ENCODE measurements at places on chromosomes 4 and X.

DNA sequence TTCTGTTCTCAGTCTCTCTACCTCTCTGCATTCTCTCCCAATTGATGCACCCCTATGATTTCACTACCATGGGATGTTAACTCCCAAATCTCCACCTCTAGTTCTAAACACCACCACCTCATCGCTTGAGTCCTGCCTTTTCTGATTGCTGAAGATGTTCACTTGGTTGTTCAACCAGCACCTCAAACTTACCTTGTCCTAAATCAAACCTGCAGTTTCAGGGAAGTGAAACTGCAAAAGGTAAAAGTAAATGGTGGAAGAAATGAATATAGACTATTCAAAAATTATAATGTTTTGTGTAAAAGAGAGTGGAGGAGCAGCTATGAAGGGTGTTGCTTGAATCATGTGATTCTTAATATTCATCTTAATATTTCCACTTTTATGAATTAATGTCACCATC, 91.0 kb downstream of the PDE5A start:
- no peak for DNase-seq

DNA sequence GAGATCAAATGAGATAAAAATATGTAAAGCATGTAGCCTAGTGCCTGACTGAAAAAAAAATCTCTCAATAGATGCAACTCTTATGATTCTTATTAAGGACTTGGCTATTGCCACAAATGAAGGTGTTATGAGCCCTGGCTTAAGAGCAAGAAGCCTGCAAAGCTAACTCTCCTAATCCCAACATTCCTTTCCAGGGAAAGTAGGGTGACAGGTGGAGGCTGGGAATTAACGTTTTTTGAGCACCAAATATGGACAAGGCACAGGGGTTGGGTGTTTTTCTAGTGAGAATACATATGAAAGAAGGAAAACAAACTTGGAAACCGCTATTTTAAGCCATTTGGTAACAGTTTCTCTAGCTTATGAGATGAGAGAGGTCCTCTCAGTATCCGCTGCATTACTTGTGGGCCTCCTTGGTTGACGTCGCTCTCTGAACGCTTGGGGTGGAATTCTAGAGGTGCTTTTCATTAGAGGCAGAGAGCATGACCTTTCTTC, 2.4 kb downstream of the RHOH start:
- DNase-seq: no peak

DNA sequence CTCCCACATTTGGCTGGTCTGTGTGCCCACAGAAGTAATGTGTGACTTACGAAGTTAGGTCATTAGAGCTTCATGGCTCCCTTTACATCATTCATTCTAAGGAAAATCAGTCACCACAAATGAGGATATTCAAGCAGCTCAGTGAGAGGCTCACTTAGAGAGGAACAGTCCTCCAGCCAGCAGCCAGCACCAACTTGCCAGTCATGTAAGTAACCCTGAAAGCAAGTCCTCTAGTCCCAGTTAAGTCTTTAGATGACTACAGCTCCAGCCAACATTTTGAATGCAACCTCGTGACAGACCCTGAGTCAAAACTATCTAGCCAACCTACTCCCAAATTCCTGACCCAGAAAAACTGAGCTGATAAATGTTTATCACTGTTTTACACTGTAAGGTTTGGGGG, 71.3 kb downstream of the LRBA start:
- no peak for DNase-seq

DNA sequence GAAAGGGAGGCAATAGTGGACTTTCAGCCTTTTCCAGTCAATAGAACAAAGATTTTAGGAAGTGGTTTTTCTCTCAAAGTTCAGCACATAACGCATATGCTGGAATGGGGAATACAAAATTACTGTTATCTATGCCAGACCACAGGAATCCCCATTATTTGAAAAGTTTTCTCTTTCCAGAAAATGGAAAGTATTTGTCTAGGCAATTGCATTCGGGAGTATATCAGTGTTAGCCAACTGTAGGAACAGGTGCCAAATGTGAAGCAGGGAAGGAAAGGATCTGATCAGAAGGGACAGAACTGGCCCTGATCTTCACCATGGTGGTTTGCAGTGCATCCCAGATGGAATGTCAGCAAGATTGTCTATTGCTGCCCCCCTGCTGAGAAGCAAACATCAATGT, 213.6 kb downstream of the CPE start:
- DNase-seq: no peak

GRCh38 chr4:142719854-142720541, 126.1 kb downstream of the INPP4B start:
- DNase-seq: no peak

DNA sequence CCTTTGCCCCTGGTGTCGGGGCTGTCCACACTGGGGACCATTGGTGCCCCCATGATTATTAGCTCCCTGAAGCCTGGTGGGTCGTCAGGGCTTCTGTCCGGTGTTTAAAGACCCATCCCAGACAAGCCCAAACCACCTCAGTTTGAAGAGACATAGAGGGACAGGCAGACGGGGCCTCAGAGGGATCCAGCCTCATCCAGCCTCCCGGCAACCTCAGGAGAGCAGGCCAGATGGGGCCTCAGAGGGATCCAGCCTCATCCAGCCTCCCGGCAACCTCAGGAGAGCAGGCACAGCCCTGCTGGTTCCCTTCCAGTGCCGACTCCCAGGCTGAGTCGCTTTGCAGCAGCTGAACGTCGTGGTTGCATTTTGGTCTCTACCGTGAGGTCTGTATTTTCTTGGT, 32.1 kb downstream of the PIGG start:
- DNase-seq: no peak

DNA sequence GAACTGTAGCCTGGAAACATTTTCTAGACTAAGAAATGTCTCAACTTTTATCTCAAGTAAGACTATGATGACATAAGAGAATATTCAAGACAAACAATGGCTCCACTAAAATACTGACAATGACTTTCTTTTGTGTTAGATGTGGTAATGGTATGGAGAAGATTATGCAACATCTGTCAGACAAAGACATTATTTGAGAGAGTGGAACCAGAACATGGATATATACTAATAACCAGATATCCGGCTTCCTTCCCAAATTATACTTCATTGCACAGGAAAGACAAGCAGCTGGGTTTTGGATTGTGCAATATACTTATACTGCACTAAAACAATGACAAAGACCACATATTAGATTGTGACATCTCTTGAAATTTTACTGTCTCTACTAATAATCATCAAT, 290.8 kb upstream of the GIMD1 start:
- no peak for DNase-seq

- no peak for DNase-seq
These were observed 309.9 kb downstream of the DHX15 start for GRCh38 chr4:24274381-24274941.

DNA sequence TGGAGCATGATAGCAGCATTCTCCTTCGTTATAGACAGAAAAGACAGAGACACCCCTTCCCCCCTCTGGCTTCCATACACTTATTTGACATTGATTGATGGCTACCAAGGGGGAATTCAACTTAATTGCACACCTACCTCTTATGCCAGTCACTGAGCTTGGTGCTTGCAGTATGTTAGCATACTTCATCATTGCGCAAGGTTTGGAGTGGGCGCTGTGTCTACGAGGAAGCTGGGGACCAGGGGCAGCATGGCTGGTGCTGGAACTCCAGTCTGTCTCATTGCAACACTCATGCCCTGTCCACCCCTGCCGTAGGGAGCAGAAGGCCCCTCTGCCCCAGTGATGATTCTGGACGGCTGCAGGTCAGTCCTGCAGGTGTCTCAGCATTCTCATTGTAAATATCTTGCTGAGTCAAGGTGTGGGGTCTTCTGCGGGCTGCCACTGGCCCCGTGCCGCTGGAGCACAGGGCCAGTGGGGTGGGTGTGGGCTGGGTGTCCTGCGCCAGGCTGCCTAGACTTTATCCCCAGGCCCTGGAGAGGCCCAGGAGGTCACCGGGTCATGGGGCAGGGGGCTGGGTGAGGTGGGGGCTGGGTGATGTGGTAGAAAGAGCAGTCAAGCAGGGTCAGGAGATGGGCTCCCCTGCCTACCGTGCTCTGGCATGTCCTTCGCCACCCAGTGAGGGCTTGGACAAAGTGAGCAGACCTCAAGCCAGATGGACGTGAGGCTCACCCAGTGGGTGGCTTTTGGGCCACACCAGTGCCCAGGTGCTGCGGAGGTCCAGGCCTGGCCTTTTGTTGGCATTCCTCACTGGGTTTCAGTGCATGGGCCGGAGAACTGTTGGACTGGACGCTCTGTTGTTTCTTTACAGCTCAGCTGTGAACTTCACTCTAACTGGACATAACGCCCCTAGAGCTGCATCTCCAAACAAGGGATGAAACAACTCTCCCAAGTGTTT, 85.5 kb downstream of the PSAPL1 start:
- no peak for DNase-seq

DNA sequence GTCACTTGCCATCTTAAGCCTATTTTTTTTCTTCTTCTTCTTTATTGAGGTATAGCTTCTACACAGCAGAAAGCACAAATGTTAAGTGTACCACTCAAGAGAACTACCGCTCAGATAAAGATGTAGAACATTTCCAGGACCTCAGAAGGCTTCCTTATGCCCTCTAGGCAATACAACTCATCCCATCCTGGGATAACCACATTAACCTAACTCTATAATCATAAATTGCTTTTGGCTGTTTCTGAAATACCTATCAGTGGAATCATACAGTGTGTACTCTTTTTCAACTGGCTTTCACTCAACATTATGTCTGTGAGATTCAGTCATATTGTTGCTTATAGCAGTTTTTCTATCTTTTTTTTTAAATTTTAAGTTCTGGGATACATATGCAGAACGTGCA, 51.7 kb downstream of the ARFIP1 start:
- DNase-seq: no peak

GRCh38 chrX:20477836-20478524, 211.3 kb upstream of the RPS6KA3 start:
- DNase-seq: no peak

DNA sequence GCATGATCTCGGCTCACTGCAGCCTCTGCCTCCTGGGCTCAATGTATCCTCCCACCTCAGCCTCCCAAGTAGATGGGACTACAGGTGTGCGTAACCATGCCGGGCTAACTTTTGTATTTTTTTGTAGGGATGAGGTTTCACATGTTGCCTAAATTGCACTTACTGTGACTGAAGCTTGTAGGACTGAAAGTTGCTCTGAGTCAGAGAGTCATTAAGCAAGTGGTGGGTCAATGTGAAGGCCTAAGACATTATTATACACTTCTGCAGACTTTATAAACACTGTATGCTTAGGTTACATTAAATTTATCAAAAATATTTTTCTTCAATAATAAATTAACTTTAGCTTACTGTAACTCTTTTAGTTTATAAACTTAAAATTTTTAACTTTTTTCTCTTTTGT, 170.2 kb downstream of the FAT4 start:
- no peak for DNase-seq

- DNase-seq: no peak
These were observed 4.3 kb upstream of the PLAC8 start for GRCh38 chr4:83118869-83119268.

DNA sequence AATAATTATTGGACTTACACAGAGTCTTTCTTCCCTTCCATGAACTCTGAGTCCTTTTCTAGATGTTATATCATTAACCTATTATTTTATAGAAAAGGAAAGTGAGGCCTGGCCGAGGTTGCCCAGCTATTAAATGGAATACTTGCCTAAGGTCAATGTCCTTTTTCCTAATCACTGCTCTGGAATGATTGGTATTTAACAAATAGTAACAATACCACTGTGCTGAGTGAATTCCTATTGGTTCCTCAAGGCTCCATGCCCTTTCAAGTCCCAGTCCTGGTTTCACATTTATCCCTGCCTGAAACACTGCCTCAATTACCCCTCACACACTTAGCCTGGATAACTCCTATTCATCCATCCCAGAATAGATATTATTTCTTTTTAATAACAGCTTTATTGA, 6.2 kb downstream of the TCEAL9 start:
- no peak for DNase-seq

- no peak for DNase-seq
These were observed 342.5 kb upstream of the MAGEB2 start for GRCh38 chrX:29872831-29873230.

DNA sequence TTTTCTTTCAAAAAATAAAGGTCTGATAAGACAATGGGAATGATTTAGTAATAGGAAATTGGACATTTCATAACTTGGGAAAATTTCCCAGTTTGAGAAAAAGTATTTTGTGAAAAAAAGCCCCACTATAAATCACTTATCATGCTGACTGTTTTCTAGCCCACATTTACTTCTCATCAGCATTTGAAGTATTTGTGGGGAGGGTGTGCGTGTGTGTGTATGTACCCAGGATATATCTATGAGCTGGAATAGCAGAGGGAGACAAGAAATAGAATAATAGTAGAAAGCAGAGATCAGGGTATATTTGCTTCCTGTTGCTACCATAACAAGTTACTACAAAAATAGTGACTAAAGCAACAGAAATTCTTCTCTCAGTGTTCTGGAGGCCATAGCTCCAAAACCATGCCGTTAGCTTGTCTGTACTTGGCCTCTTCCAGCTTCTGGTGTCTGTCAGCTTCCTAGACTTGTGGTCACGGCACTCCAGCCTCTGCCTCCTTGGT, 139.8 kb downstream of the PTTG2 start:
- DNase-seq: no peak

DNA sequence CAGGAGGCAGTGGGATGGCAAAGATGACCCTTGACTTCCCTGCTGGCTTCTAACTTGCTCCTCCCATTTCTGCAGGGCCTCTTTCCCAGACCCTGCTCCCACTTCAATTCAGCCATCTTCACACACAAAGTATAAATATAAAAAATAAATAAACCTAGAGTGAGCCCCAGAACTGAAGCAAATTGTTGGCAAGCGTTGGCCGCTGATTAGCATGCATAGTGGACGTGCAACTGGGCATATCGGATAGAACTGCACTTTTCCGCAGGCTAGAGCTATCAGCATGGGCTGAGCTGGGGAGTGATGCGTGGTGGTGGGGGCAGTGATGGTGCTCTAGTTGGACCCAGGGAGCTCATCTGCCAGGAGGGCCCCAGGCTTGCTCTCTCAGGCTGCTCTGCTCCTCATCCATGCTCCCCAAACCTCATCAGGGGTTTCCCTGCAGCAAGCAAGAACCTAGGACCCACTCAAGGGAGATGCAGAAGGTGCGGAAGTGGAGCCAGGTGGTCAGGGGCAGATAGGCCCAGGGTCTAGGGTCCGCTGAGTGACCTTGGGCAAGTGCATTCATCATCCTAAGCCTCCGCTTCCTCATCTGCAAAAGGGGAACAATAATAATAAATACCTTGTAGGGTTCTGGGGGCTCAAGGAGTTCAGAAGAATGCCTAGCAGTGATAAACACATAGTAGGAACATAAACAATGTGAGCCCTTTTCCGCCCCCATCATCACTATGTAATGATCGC, 146.8 kb upstream of the PJA1 start:
- DNase-seq: no peak

DNA sequence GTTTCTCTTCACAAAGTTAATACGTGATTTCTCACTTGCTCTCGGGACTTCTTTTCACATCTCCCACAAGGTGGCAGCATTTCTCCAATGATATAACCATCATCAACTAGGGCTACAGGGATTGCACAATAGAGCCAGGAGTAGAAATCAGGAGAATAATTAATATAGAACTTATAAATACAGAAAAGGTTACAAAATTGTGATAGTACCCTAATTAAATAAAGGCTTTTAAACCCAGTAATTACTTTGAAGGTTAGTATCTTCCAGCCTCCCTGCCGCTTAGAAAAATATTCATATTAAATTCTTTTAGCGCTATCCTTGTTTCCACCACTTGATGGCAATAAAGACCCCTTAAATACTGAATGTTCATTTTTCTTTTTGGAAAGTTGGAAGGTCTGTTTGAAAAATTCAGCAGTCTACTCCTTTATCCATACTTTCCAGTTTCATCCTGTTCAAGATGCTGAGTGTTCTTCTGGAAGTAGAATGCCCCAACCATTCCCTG, 65.8 kb downstream of the RASGEF1B start:
- no peak for DNase-seq

- no peak for DNase-seq
These were observed 120.9 kb downstream of the ANKRD50 start for GRCh38 chr4:124591637-124592036.
